ENCODE measurements at places on chromosomes 7 and 10. TPM values are rescaled to one million over a fixed set of nuclear protein-coding genes. Genes with fewer than 3 reads are reported as not detected.

GRCh38 chr7:96169439-96169838 lies 152.5 kb downstream of the SLC25A13 start:
- no peak for DNase-seq

DNA sequence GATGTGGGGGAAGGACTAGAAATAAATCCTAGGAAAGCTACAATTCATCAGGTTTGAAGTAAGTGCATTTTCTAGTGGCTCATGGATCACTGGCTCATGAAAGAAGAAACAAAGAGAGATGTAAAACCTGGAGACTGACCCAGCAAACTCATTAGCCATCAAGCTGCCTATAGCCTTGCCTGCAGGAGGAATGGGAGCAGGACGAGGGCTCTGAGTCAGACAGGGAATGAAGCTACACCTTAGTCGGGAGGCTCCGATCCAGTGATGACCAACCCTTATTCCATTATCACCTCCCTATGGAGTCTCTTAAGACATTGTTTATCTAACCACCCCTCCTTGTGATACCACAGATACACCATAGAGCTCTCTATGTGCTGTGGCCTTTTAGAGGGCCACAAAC lies 112.5 kb upstream of the WDR11 start:
- DNase-seq, result no peak

DNA sequence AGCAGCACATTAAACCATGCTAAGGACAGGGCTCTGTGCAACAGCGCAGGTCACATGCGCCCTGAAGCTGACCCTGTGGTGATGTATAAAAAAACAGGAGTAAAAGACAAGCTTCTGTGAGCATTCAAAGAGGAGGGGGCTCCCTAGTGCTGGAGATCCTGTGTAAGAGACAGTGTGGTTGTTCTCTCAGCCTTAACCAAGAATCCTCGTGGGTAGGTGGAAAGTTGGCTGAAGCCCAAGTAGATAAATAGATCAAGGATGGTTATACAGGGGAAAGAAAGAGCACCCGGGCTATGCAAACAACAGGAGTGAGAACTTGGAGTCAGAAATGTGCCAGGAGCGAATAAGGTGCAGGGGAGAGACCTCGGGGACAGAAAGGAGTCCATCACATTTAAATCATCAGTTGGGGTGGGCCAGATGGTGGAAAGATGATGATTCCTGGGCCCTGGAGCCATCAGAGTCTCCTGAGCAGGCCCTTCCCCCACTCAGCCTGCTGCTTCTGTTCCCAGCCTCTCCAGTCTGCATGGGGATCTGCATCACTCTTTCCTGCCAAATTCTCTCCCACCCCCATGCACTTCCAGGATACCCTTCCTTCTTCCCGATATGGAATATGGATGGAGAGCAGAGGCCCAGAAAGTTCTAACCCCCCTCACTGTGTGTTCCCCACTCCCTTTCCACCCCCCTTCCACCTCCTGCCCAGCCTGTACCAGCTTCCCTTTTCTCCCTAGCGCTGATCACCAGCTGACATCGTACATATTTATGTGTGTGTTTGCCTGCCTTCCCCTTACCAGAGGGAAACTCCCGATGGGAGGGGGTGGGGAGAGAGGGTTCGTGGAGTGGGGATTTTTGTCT lies 78.1 kb upstream of the PRR15 start:
- no peak for DNase-seq

GRCh38 chr7:152869041-152869676 lies 109.6 kb downstream of the ACTR3B start:
- no peak for DNase-seq

PTPRZ1 gene
- not detected for total RNA-seq

WDFY4 gene
- not detected for total RNA-seq

All from PC-3 (cell line).